ENCODE measurements at places on chromosomes 6 and 20.

DNA sequence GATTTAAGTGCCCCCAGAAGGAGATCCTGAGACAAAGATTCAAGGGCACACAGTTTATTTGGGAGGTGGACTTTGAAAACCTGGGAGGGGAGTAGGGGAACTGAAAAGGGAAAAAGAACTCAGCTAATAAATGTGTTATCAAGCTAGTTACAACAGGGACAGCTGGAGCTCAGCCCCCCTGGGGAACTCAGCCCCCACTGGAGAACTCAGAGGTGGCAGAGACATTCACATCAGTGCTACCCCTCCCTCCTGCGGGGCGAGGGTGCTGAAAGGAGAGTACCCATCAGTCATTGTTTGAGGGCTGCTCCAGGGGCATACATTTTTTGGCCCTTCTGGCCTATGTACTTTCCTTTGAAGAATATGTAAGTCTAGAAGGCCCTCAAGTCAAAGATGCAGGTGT is 101.4 kb downstream of the LRFN2 start:
- no peak for DNase-seq

DNA sequence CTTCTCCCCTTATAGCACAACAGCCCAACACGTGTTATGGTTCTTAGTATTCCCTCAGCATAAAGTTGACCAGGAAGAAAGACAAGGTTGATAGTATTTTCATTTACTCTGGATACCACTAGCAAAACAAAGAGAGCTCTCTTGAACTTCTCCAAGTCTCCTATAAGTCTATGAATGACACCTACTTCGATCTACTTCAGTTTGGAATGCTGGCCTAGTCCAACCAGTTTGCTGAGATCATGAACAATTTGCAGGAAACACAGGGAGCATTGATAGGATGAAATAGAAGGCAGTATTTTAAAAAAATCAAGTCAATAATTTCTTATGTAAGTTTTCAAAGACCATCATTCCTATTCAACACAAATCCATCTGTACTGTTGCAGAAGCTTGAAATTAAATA is 93.6 kb downstream of the GJA10 start:
- DNase-seq = no peak

DNA sequence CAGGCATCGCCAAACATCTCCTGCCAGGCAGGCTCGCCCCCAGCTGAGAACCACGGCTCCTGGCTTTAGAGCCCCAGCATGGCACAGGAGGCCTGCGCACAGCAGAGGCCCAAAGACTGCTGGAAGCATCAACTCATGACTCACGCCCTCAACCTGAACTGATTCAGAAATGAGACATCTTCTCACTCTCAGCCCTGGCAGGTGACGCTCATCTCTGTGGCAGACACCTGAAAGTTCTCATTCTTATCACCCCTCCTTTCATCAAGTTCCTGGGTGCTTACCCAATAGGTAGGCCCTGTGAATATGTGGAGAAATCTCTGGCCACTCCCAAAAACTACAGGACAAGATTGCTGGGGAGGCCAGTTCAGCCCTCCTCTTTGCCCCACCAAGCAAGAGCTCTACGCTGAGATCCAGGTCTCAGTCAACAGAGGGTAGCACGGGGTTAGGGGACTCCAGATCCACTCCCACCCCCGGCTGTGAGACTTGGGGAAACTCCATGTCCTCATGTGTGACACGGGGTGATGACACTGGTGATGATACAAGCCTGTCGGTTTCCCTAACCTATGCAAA is 11.3 kb downstream of the NFATC2 start:
- no peak for DNase-seq

GRCh38 chr6:26532699-26533531 is 5.3 kb upstream of the HMGN4 start:
- peak; percentile 94 for DNase-seq

- DNase-seq = no peak
Measured at GRCh38 chr6:120875900-120876299, 458.4 kb downstream of the TBC1D32 start.

- no peak for DNase-seq
Measured at GRCh38 chr20:6169251-6169650, 46.4 kb upstream of the FERMT1 start.

- DNase-seq = no peak
Measured at GRCh38 chr6:130070792-130071191, 52.4 kb downstream of the L3MBTL3 start.

DNA sequence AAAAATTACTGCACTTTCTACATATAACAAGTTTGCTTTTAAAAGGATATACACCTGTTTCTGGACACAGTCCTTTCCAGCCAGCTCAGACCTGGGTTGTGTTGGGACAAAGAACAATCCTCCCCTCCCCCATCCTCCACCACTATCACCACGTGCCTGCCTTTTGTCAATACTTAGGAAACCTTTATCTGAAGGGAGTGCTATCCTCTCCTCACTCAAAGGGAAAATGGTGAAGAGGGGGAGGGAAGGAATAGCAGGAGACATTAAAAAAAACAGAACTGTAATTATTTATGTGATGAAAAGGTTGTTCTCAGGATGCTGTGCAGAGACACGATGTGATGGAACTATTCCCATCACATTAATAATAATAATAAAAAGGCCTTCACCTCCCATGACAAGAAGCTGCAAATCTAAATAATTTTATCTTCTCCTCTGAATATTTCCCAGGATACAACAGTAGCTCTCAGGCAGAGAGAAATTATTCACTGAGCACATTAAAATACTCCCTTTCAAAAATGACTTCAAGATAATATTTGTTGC is 105.5 kb downstream of the NRSN1 start:
- DNase-seq = no peak

DNA sequence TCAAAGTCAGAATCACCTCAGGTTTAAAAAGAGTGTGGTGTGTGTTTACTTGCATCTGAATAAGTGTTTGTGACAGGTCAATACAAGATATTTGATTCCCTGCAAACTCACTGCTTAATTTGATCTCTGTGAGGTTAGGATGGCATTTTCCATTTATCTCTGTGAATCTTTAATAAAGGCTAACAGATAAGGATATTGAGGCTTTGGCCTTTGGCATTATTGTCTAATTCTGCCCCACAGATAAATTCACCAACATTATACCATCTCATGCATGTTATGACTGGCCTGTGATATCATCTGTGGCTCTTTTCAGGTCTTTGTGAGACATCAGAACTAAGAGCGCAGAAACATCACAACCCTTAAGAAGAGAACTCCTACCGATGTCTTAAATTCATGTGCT is 84.7 kb downstream of the TRMT6 start:
- DNase-seq = no peak

- DNase-seq = no peak
Measured at GRCh38 chr20:52649727-52650126, 322.4 kb upstream of the TSHZ2 start.

GRCh38 chr6:80921861-80922460 is 815.5 kb downstream of the BCKDHB start:
- DNase-seq = no peak

GRCh38 chr6:122735582-122735981 is 43.9 kb upstream of the FABP7 start:
- no peak for DNase-seq

GRCh38 chr6:90126181-90126580 is 170.5 kb downstream of the BACH2 start:
- DNase-seq = no peak

GRCh38 chr20:36465109-36466080 is 75.9 kb upstream of the MYL9 start:
- no peak for DNase-seq

- DNase-seq = peak; percentile 7
Measured at GRCh38 chr20:17227669-17228623, 1.1 kb downstream of the PCSK2 start.

- no peak for DNase-seq
Measured at GRCh38 chr6:168105813-168106632, 27.0 kb upstream of the FRMD1 start.

DNA sequence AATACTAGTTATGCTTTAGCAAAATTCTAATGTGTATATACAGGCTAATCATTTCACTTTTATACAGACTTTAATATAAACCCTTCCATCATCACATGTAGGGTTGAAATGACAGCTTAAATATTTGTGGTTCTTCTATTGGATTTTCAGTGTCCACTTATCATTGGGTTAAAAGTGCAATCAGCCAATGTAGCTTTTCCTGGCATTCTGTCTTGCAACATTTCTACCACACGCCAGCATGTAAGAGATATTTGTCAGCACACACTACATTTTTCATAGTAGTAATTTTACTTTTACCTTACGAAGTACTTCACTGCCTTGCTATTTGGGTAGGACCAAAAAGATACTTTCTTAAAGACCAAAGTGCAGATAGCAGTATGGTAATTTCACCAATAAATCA is 252.0 kb downstream of the TBX18 start:
- DNase-seq = no peak

- no peak for DNase-seq
Measured at GRCh38 chr6:25263657-25264056, 15.5 kb upstream of the CARMIL1 start.

DNA sequence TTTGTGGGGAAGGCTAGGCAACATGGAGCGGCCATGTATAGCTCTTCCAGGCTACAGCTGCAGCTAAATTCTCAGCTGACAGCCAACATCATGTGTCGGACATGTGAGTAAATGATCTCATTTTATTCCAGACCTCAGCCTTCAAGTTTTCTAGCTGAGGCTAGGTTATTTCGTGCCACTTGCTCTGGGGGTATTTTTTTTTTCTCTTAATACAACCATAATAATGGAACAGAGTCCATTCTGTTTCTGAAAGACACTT is 573.5 kb downstream of the CD109 start:
- no peak for DNase-seq

DNA sequence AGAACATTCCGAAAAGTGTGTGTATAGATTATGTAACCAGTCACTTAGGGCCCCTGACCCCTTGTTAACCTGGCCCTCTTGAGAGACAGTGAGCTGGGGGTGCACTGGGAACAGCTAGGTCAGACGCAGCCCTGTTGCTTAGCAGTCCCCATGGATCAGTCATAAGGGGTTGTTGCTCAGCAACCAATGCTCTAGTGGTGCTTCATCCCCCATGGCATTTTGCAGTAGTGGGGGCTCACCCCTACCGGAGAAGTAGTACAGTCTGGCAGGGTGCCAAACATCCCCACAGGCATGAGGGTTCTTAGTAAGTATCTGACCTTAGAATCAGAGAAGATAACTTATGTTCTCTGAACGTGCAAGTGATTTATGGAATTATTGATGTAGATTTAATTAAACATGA is 12.3 kb downstream of the PKIB start:
- no peak for DNase-seq

GRCh38 chr6:73823046-73823735 is 127.2 kb downstream of the CD109 start:
- no peak for DNase-seq

- no peak for DNase-seq
Measured at GRCh38 chr6:150528648-150529285, 70.9 kb upstream of the PLEKHG1 start.

GRCh38 chr6:167235005-167235404 is 56.1 kb upstream of the UNC93A start:
- DNase-seq = no peak

DNA sequence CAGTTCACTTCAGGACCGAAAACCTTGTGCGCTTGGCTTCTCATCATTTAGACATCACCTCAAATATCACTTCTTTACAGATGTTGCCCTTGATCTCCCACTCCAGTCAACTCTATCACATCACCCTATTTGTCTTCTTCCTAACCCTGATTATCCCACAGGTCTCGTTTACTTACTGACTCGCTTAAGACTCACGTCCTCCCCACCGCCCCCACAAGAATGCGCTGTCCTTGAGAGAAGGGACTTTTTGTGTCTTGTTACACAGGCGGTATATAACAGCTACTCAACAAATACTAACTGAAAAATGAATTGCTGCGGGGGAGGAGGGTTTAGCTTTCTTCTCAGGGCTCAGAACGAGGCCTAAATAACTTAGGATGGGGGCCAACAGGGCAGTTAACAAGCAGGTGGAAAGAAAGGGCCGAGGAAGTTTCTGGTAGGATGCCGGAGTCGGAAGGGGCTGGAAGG is 527 bp downstream of the TOMM34 start:
- peak; percentile 13 for DNase-seq

- no peak for DNase-seq
Measured at GRCh38 chr20:40443753-40444152, 245.3 kb downstream of the MAFB start.

DNA sequence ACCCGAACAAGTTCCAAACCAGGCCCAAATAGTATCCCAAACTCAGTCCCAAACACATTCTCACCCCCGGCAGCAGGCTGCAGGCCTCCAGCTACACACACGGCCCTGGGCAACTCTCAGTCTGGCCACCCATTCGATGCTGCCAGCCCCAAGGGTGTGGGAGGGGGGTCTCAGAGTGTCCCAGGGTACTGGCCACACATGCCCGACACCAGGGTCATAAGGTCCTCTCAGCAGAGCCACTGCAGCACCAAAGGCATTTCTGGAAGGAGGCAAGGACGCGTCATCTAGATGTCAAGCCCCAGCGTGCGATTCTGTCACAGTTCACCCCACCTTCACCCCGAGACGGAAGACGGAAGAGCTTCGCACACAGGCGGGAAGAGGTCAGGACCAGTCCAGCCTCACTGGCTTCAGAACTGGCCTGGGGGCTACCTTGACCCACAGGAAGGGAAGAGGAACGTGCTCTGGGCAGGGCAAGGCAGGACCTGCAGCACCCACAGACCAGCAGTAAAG is 9.5 kb downstream of the MYL9 start:
- DNase-seq = no peak

DNA sequence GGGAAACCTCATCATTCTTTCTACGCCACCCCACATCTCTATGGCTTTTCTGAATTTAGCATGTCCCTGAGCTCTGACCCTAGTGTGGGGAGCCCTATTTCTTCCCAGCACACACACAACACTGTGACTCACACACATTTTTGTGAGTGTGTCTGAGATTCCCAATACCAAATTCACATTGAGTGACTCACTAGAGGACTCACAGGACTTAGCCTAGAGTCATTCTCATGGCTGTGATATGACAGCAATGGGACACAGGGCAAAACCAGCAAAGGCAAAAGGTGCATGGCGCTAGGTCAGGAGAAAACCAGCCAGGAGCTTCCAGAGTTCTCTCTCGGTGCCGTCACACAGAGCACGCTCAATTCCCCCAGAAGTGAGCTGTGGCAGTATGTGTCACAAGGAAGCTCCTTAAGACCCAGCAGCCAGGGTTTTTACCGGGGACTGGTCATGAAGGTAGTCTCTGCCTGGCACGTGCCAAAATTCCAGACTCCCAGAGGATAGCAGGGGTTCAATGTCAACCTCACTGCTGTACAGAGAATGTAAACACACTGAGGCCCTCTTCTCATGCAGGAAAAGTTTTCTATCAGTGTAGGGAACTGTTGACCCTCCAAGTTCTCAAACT is 6.2 kb downstream of the CSTL1 start:
- no peak for DNase-seq

- DNase-seq = no peak
Measured at GRCh38 chr6:167565884-167566599, 241.2 kb downstream of the TTLL2 start.

- DNase-seq = no peak
Measured at GRCh38 chr6:108163644-108164542, 1.9 kb upstream of the NR2E1 start.

DNA sequence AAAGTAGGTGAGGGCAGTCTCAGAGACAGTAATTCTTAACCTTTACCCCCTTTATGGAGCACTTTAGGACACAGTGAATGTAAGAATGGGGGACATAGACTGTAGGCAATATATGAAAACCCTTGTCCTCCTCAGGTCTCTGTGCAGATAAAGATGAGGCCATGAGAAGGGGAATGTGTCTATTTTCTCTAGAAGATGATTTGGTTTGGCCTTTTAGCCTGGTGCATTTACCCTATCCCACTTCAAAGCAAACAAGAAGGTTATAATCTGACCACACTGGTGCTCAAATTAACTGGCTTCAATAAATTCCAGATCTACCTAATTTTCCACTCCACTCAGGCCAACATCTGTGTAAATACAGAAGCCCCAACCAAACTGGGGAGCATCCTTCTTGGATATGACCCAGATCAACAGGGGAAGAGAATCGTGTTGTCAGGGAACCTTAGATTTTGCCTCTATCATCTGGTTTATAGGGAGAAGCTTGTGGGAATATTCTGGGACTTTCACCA is 42.4 kb downstream of the RIPOR2 start:
- DNase-seq = no peak

All from putamen (tissue), 1 donor.